Ovary (tissue), 10 donors: ENCODE measurements at places on chromosomes 11 and 22. TPM values are rescaled to one million over a fixed set of nuclear protein-coding genes. Genes with fewer than 3 reads are reported as not detected.

DNA sequence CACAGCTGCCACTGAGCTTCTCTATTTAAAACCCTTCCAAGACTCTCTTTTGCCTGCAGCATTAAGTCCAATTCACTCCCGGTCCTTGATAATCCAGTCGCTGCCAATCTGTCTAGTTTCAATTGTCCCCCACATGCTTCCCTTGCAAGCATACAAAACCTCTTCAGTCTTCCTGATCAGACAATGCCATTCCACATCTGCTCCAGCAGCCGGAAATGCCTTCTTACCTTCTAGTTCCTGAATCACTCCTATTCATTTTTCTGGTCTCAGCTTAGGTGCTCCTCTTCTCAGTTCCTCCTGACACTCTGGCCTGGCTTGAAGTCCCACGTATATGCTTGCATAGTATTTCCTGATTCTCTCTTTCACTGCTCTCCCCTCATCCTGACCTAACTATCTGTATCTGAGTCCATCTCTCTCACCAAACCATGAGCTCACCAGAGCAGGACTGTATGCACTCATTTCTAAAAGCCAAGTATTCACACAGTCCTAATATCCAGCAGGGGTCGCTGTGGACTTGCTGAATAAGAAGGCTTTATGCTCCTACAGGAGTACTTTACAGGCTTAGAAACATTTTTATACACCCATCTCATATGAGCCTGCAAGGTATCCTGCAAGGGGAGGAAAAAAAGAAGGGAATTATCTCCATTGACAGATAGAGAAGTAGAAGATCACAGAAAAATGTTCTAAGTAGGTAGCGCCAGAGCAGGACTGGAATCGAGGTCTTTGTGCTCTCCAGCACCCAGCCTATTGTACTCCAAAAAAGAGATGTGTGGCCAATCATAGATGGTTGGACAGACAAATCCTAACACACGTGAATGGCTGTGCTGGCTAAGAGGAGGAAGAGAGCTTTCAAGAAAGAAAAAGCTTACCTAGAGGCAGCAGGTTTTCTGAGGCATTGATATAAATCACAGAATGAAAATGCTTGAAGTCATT is 19.2 kb downstream of the XRRA1 start:
- peak; percentile 67 for DNase-seq

- no peak for DNase-seq
These were observed 10.6 kb downstream of the NCAM1 start for GRCh38 chr11:112971827-112972226.

The OR10D3 gene
- total RNA-seq: not detected

The PLA2G6 gene
- 44.9 TPM for total RNA-seq

DNA sequence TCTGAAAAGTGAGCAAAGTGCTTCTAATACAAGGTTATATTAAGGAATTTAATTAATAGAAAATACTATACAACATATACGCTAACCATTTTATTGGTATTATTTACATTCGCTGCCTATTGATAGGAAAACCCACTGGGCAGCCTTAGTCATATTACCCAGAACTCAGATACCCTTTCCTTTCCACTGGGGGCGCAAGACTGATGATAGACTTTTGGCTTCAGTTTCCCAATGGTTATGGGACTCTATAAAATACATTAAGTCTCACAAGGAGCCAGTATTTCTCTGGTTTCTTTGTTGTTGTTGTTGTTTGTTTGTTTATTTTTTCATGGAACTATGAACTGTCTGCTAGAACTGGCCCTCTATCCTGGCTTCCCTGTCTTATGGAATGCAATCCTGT is 471.1 kb upstream of the KIRREL3 start:
- no peak for DNase-seq

DNA sequence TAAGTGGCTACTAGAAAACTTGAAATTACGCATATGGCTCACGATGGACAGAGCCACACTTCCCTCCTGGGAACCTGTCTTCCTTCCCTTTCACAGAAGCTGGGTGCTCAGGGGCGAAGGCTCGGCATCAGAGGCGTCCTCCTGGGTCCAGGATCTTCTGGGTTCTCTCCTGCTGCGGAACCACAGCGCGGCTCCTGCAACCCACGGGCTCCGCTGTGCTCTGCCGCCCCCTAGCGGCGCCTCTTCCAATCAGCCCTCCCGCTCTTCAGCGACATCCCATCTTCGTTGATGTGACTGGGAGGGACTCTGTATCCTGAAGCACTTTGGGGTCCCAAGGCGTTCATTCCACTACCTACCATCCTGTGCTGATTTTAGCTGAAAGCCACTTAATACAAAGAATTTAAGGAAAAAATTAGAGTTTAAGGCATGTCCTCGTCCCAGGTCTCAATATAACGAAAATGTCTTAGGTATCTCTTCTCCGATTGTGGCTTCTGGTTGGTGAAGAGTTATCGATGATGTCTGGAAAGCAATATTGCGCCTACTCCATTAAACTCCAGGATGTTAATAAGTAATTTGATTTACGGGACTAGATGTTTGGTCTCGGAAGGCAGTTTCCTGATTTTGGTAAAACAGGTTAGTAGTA is 14.8 kb upstream of the RPS3 start:
- peak; percentile 85 for DNase-seq

The KCNK4 gene
- total RNA-seq: not detected

- no peak for DNase-seq
These were observed 6.0 kb downstream of the NAGA start for GRCh38 chr22:42064629-42065028.

The B3GAT1 gene
- 0.18 TPM for total RNA-seq

DNA sequence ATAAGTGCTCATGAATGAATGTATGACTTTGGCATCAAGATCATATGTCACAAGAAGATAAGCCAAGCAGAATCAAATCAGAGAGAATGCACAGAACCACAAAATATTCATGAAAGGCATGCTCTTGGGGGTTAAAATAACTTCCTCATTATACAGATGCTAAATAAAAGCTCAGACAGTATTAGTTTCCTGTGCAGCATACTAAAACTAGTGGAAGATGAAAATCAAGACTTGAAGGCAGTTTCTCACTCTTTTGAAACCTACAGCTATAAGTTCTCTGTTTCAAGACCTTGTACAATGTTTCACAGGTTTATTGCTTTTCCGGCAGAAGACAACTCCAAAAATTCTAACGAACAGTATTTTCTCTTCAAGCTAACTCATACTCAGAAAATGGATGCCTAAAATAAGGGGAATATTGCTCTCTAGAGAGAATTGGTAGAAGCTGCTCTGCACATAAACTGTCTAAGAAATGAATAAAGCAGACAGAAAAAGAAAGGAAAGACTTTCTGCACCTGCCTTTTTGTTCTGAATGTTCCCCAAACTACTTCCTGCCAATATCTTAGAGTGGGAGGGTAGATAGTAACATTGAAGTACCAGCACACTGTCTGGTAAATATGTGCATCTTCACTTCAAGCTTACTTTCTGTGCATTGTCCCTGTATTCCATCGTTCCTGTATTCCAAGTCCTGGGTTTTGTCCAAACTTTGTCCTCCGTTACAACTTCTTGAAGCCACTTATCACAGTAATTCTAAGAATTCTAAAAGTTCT is 639.4 kb upstream of the FAT3 start:
- no peak for DNase-seq

The BEST1 gene
- total RNA-seq: 17.8 TPM

- no peak for DNase-seq
These were observed 625 bp downstream of the RFPL2 start for GRCh38 chr22:32204040-32204855.

The CRYBB2 gene
- total RNA-seq: 0.42 TPM

The ATL3 gene
- 66.4 TPM for total RNA-seq

- DNase-seq: no peak
These were observed 2.1 kb upstream of the TCF20 start for GRCh38 chr22:42272431-42272999.

GRCh38 chr11:75594211-75594610 is 32.2 kb downstream of the SERPINH1 start:
- DNase-seq: no peak

The MAPK12 gene
- total RNA-seq: 10.5 TPM

The PLAAT5 gene
- 5.7 TPM for total RNA-seq

GRCh38 chr11:34870548-34871196 is 45.5 kb downstream of the APIP start:
- DNase-seq: no peak

The SCUBE1 gene
- total RNA-seq: 121 TPM

The KRTAP5-11 gene
- not detected for total RNA-seq

The XNDC1N gene
- 11.7 TPM for total RNA-seq

DNA sequence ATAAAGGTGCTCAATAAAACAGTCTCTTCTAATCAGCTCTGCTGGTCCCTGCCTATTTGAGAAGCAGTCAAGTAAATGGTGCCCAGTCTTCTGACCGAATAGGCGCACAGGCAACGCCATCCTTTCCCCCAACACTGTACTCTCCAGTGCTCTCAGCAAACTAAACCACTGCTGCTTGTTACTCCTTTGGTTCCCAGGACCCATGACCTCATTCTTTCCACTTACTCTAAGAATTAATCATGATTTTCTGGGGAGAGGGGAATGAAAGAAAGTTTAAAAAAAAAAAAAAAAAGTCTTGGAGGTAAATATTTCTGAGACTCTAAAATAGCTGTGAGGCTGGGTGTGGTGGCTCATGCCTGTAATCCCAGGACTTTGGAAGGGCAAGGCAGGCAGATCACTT is 63.7 kb downstream of the SGSM3 start:
- no peak for DNase-seq

The BBOX1 gene
- total RNA-seq: 0.92 TPM

DNA sequence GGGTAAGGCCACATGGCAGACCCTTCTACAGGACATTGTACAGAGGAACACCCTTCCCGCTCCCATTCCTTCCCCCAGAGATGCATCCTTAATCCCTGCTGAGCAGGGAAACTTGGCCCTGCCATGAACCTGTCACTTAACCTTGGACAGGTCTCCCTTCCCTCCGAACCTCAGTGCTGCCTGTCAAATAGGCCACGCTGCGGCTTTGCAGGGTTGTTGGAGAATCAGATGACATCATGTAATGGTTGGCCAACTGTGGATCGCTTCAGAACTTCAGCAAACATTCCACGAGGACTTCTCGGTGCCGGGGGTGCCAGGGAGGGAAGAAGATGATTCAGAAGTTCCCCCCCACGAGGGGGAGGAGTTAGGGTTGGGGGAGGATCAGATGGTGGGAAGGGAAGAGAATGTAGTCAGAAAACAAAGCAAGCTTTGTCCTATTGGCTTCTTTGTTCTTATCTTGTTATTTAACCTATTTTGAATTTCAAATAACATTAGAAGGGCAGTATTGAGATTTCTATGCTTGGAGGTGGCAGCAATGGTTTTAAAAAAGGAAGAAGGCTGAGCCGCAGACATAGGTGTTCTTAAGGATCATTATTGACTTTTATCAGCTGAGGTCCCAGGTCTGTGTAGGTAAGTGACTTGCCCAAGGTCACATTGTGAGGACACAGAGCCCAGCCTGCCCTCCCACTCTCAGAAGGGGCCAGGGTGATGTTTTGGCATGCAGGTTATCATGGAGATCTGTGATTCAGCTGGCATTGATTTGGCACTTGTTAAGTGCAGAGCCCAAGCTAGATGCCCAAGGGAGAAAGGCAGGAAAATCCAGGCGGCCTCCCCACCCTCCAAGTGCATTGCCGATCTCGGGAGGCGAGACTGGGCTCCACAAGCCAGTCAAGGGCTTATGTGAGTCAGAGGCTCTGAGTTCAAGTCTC is 3.1 kb downstream of the CDC42EP1 start:
- DNase-seq: peak; percentile 77

The POU2AF3 gene
- total RNA-seq: 6.4 TPM

DNA sequence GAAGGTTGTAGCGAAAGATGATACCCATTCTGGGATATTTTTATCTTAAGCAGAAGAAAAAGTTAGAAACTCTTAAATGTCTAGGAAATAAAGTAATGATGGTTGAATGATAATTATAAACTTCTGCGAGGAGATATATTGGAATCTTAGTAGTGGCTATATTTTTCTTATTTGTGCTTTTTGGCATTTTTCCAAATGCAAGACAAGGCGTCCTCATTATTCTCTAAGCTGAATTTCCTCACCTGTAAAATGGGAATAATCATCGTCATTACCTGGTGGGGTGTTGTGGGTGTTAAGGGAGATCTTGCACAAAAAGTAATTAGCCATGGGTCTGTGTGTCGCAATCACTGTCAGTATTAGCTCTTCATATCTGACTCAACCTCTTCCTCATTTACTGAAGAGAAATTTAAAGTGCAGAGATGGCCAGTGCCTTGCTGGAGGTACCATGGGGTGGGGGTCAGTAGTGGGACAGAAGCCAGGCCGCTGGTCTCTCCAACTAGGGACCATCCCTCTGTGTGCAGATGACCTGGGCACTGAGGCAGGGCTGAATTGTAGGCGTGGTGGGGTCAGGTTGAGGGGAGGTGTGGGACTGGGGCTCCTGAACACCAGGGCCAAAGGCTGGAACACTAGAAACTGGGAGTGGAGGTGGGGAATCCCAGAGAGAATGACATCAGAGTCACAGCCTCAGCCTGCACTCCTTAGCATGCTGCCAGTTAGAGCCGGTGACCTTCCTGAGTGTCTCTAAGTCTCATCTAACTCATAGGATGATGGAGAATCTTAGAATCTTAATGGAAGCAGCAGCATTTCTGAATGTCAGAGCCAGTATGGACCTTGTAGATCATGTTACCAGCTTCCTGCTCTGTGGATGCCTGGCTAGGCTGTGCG is 4.1 kb downstream of the PITPNM1 start:
- DNase-seq: no peak

GRCh38 chr11:57785072-57785471 is 23.5 kb downstream of the CTNND1 start:
- no peak for DNase-seq

The RBM14 gene
- total RNA-seq: 89.6 TPM

DNA sequence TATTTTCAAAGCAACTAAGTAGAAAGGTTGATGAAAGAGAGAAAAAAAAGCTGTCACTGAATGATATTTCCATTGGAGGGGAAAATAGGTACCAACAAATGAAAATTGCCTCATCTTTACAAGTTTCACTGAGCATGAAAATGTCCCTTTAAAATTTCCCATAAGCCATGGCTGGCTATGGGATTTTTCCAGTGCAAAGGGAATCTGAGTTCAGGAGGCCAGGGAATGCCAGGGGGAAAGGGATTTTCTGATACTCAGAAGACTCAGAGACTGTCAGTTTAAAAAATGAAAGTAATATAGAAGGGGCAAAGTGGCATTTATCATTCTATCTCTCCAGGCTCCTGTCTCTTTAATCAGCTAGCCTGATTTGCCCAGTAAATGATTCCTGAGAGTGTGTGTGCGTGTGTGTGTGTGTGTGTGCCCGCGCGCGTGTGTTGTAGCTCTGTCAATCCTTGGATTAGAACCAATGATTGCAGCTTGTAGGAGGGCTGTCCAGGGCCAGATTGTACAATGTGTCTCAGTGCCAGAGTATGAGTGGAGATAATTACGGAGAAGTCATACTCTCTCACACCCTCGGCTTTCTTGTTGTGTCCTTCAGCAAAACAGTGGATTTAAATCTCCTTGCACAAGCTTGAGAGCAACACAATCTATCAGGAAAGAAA is at the start of gene NTM:
Gene NTM, plus strand, starts transcription at position 526 of the 662 bp plus-strand sequence.
- DNase-seq: no peak
